Nucleus accumbens (tissue), 56 donors: ENCODE measurements at places on chromosomes 2 and 18.

- DNase-seq = no peak
Measured at GRCh38 chr2:223576873-223577272, 25.3 kb downstream of the SCG2 start.

- peak; percentile 48 for DNase-seq
Measured at GRCh38 chr2:197255543-197255942, 55.0 kb downstream of the ANKRD44 start.

DNA sequence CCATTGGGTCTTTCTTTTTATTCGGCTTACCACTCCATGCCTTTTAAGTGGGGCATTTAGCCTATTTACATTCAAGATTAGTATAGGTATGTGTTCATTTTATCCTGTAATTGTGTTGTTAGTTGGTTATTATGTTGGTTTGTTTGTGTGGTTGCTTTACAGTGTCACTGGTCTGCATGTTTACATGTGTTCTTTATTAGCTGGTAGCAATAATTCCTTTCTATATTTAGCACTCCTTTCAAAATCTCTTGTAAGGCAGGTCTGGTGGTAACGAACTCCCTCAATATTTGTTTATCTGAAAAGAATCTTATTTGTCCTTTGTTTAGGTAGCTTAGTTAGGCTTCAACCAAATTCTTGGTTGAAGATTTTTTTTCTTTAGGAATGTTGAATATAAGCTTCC lies 68.7 kb upstream of the XDH start:
- no peak for DNase-seq

- DNase-seq = no peak
Measured at GRCh38 chr2:177038787-177039484, 173.7 kb upstream of the HNRNPA3 start.

DNA sequence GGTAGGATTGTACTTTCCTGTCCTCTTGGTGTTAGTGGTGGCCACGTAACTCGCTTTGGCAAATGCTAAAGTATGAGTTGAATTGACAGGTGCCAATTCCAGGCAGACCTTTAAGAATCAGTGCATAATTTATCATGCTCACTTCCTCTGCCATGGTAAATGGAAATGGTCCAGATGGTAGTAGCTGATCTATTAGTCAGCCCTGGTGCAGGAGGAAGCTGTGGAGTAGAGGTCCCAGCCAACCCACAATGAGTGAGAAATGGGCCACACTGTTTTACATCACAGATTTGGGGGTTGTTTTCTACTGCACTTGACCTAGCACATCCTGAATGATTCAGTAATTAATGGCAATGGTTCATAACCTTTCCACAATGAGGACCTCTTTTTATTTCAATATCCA lies 104.4 kb downstream of the RGPD3 start:
- no peak for DNase-seq

- DNase-seq = no peak
Measured at GRCh38 chr2:85790499-85791188, 36.9 kb downstream of the ATOH8 start.

DNA sequence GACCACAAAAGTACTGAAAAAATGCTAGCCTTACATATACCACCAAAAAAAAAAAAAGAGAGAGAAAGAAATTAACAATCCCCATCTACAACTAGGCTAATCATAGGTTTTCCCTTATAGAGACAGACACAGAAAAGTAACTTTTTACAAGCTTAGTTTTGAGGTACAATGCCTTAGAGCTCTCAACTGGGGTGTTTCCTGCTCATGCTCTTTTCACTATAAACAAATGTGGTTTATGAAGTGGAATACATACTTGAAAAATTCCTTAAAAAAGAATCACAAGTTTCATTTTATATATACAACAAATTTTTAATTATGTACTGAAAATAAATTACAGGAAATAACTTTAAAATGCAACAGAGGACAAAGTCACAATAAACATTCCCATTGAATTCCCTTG lies 82.5 kb downstream of the ATL2 start:
- no peak for DNase-seq

GRCh38 chr2:80530442-80531064 lies 226.0 kb upstream of the LRRTM1 start:
- DNase-seq = no peak

- no peak for DNase-seq
Measured at GRCh38 chr2:18426174-18426573, 134.3 kb downstream of the RDH14 start.

DNA sequence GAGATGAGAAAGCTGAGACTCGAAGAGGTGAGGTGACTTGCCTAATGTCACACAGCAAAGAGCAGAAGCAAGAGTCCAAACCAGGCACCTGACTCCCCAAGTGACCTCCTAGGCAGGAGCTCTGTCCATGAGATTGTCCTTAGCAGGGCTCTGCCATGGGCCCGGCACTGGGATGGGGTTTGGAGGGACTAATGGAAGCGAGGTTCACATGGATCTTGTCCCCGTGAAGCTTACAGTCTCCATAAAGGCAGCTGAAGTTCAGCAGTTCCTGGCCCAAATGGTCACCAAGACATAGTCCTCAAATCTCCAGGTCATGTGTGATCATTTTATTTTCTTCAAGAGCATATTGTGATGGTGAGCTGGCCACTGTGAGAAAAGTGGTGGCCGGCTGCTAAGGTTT lies 57.0 kb upstream of the AFF3 start:
- DNase-seq = no peak

DNA sequence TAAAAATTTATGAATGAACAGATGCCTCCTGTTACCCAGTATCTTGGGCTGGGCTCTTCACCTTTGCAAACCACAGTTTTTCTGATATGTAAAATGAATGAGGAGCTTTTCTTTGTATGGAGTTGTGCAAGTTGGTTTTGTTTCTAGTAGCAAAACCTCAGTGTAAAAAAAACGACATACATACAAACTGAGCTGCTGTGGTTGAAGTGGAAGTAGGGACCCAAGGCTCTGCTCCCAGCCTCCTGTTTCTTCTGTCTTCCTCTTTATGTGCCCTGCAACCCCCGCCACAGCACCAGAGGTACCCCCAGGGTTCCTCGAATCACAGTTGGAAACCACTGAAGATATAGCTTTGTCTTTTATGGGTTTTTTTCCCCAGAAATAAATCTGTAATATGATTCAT lies 118.1 kb downstream of the MYO1B start:
- DNase-seq = no peak

GRCh38 chr2:237240252-237240651 lies 154.6 kb downstream of the COPS8 start:
- DNase-seq = no peak

GRCh38 chr2:184416146-184416913 lies 182.0 kb upstream of the ZNF804A start:
- DNase-seq = no peak

DNA sequence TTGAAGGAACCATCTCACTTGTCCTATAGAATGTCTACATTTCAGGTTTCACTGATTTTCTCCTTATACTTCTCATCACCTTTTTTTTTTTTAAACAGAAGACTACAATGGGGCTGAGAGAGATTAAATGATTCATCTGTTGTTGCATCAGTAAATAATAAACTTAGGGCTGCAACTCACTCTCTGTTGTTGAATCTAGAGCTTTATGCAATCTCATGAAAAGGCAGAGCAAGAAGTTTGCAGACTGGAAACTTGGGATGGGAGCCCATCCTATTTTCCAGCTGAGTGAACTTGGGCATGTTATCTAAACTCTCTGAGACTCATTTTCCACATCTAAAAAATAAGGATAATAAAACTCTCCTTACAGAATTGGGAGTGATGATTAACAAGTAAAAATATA lies 58.4 kb downstream of the PDE1A start:
- no peak for DNase-seq

- DNase-seq = no peak
Measured at GRCh38 chr2:120943403-120944034, 207.9 kb downstream of the GLI2 start.

DNA sequence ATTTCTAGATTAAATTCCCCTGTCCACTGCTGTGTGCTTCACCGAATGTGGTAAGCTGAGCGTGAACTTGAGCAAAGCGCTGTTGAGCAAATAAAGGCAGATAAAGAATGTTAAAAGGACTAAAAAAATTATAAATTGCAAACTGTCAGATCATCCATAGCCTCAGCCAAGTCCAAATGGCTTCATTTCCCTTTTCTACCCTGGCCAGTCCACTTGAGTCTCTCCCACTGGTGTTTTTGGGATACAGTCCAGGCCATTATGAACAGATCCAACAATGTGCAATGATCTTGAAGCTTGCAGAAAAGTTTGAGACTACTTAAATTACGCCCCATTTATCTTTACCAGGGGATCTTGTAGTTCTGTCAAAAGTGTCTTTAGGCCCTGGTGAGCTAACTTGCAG lies 254.6 kb upstream of the PIK3C3 start:
- DNase-seq = no peak

- DNase-seq = no peak
Measured at GRCh38 chr2:204187229-204188083, 250.9 kb downstream of the ICOS start.

DNA sequence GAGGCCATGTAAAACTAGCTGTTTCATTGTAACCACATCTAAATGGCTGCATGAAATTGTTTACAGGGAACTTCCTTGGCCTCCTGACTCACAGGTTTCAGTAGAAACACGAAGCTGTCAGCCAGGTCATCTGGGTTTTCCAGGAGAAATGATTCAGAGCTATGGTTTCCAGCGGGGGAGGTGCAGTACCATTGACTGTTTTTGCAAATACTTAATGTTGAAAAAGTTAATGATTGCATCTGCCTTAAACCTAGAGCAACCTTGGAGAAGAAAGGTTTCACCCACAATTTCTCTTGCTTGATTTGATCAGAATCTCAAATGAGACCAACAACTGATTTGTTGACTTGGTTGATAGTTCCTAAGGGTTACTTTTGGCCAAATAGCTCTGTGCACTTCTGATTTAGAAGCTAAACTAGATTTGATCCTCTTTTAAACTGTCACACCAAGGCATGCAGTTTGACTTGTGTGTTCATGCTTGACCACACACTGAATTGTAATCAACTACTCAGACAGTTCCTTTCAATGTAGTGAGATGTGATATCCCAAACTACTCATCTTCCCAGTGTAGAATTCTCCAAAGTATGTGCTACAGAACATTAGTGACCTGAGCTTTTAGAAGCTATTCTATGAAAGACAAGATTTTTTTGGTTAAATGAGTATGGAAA lies 193.5 kb upstream of the CHST9 start:
- DNase-seq = no peak

DNA sequence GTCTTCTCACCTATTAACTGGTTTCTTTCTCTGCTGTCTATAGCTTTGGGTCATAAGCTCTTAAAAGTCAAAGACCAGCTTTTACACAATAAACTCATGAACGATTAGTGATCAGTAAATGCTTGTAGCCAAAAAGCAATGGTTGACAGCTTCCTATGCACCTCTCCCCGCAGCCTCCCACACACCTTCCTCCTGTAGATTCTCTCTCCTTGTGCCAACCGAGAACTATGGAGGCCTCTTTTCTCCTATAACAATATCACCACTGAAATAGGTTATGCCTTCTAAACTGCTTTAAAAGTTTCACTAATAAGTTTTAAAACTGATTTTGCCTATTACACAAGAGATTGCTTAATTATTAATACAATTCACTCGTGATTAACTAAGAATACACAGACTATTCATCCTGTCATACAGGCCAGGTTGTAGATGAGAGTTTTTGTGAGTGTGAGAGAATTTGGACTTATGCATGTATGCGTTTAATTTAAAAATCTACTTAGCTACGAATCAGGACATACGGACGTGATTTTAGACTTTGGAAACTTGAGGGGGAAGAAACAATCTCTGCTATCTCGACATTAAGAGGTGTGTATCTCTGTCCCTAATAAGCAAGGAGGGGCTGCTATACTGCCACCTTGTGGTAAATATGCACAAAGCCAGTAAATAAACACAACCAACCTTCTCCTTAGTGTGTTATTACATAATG lies 229.1 kb upstream of the RBBP8 start:
- no peak for DNase-seq

DNA sequence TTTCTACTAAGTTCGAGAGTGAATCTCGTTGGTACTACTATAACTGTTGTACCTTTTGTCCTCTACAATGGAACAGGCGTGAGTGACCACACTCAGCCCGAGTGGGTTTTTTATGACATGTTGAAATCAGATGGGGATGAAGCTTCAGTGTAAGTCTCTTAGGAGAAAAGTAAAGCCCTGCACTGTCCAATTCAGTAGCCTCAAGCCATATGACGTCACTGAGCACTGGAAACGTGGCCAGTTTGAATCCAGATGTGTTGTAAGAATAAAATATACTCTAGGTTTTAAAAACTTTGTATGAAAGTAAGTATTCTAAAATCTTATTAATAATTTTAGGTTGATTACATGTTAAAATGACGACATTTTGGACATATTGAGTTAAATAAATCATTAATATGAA lies 101.7 kb upstream of the SP3 start:
- DNase-seq = no peak

DNA sequence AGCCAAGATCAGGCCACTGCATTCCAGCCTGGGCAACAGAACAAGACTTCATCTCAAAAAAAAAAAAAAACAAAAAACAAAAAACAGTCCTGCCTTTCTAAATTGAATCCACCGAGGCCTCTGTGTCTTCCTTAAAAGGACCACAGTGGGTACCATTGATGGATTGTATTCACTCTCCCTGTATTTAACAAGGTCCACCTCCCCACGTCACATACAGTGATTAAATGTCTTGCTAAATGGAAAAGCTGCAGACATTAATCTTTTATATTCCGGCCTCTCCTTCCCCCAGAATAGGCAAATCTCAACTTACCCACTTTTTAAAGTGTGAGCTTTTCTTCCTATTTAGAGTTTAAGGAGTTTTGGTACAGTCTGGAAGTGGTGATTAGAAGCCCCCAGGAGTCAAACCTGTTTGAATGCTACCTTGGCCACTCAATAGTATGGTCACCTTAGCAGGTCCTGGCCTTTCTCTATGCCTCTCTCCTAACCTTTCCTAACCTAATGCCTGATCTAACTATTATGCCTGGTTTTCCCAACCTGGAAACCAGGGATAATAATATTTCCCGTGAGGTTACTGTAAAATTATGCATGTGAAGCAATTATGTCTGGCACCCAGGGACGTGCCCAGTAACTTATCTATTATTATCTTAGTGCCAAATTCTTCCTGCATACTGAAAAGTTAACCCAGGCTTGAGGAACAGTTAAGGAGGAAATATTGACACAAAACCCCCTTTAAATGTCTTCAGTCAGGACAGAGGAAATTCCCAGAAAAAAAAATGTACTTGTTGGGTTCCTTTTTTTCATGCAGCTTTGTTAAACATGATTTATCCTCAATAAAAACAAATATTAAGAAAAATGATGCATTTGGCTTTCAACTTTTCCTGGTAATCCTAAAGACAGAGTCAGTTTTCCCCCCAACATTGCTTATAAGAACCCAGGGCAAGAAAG lies 3.1 kb downstream of the NFE2L2 start:
- DNase-seq = no peak
